ENCODE measurements at places on chromosomes 7 and 10.

DNA sequence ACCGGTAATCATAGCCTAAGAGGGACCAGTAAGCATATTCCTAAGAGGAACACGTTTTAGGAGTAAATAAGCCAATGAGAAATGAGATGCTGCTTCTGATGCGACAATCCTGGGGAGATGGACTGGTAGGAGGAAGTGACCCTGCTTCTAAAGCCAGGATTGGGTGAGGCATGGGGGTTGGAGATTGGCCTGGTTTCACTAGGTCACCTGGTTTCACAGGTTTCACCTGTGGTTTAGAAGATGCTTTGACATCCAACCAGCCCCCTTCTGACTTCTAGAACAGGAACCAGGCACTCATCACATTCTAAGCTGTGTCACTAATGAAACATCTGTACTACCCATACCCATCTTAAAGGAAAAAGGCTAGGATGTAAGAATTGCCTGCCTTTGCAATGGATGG is 53.0 kb upstream of the BAMBI start:
- DNase-seq: no peak

GRCh38 chr7:36600869-36601530 is 123.3 kb downstream of the AOAH start:
- DNase-seq: no peak

DNA sequence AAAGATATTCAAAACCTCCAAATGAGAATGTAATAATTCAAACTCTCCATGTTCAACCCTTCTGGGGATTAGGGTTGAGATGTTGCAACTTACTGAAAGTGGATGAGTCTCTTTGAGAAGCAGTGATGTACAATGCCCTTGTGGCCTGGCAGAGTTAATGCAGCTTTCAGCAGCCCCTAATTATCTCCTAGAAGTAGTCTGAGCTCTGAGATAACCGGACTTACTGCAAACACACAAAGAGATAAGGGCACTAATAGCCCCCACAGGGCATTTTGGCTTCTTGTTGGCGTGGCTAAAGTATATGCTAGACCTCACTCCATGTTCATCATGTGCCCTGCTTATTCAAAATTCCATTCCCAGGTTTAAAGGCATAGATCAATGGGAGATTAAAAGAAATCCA is 404.7 kb downstream of the NEBL start:
- DNase-seq: no peak

DNA sequence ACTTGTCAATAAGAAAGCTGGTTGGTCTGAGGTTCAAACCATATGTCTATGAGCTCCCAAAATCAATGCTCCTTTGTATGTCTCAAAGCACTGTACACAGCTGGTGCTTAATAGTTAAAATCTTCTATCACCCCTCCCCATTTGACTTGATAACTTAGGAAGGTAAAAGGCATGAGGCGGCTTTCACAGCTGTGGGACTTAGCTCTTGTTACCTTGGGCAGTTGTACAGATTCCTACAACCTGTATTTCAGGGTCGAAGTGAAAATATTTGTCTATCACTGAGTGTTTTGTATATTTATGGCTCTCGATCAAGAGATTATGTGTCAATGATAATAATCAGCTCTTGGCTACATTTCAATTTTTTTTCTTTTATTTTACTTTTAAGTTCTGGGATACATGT is 992 bp upstream of the KIFBP start:
- no peak for DNase-seq

DNA sequence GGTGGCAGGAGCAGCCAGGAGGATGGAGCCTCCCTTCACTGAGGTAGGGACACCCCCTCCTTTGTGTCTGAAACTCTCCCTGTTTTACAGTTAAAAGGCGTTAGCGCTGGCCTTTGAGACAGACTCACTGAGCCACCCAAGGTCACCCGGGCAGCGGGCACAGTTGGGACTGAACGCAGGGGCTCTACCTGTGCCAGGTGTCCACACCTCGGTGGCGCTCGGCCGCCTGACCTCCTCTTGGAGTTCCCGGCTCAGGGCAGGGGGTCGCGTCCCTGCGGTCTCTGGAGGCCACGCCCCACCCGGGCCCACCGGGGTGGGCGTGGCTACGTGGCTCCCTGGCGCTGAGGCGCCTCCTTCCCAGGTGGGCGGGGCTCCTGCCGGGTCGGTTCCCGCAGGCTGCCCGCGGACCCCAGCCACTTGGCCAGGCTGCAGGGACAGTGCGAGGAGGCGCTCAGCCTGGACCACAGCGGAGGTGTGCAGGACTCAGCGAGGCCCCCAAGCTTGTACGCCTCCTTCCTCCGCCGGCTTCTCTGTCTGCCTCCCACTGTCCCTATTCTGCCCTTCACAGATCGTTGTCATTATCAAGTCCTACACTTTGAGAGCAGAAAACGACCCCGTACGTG is 39.9 kb upstream of the LEP start:
- no peak for DNase-seq

- no peak for DNase-seq
Observed at GRCh38 chr10:133258066-133258817, 18.4 kb downstream of the ADAM8 start.

DNA sequence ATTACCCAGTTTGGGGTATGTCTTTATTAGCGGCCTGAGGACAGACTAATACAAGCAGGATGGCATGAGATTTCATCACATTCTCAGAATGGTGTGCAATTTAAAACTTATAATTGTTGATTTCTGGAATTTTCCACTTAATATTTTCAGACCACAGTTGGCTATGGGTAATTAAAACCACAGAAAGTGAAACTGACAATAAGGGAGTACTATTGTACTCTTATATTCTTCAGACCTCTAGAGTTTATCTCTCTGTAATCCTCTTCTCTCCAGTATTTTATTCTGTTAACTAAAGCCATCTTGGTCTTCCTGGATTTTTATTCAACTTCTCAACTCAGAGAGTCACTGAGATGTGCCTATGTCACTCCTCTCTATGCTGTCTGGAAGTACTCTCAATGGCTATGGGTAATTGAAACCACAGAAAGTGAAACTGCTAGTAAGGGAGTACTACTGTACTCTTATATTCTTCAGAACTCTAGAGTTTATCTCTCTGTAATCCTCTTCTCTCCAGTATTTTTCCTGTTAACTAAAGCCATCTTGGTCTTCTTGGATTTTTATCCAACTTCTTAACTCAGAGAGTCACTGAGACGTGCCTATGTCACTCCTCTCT is 118.3 kb downstream of the PPP1R17 start:
- no peak for DNase-seq

GRCh38 chr7:79211724-79212123 is 241.7 kb downstream of the MAGI2 start:
- DNase-seq: no peak

Data from amygdala (tissue), 56 donors.